Foreskin melanocyte (primary cell): ENCODE measurements at places on chromosomes 3 and 15.

DNA sequence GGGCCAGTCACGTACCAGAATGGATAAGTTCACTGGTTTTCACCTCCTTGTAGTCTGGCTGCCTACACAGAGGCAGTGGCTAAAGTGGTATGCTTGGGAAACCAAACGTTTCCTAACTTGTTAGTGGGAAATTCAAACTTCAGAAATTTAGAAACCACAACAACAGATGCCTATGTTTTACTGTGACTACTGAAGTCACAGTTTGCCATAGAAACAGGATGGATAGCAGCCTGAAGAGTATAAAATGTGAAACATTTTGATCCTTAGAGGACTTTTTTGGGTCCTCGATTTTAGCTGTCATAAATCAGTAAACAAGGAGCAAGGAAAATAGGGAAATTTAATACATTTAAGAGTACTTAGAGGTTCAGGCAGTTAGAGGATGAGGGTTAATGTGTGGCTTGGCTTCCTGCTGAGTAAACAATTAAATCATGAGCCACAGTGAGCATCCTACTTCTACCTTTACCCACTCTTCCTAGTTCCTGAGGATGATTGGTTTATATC is 48.6 kb downstream of the CMSS1 start:
- no peak for DNase-seq

GRCh38 chr3:186461141-186461540 is 83.0 kb downstream of the CRYGS start:
- peak; percentile 88 for DNase-seq

DNA sequence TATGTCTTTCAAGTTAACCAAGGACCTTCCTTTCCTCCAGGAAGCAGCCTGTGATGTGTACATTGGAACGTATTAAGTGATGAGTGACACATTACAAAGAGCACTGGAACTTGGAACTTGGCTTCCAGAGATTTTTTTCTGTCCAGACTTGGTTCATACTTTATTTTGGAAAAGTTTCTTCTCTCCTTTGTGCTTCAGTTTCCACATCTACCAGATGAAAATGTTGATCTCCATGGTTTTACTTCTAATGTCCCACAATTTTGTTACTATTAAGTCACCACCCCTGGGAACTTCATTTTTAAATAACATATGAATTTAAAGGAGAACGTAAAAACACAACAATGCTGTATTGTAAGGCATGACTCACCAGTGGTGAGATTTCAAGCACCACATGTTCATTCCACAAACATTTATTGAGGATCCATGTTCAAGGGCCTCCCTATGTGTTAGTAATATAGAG is 290.7 kb upstream of the LMCD1 start:
- DNase-seq, result peak; percentile 51

- no peak for DNase-seq
Observed at GRCh38 chr15:27214961-27215360, 244.0 kb downstream of the GABRG3 start.

GRCh38 chr3:80533553-80533952 is 765.8 kb upstream of the ROBO1 start:
- no peak for DNase-seq

DNA sequence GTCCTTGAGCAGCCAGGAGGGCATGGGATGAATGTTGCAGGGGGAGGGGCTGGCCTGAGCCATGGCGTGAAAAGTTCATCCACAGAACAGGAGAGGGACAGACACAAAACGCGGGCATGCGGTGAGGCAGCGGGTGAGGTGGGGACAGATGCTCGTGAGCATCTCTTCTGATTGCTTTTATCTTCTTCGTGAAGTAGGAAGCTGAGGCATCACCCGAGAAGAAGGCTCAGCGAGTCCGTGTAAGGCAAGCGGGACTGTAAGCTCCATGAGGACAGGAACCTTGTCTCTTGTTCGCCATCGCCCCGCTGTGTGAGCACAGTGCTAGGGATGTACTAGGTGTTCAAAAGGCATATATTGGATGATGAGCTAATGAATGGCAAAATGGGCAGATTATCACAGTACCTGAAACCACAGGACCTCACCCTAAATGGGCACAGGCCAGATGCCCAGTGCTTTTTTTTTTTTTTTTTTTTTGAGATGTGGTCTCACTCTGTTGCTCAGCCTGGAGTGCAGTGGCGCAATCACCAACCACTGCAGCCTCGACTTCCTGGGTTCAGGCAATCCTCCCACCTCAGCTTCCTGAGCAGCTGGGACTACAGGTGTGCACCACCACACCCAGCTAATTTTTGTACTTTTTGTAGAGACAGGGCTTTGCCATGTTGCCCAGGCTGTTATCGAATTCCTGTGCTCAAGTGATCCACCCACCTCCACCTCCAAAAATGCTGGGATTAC is 46.8 kb downstream of the CPN2 start:
- no peak for DNase-seq

- peak; percentile 50 for DNase-seq
Observed at GRCh38 chr15:24772686-24773373, 97.3 kb downstream of the NPAP1 start.

DNA sequence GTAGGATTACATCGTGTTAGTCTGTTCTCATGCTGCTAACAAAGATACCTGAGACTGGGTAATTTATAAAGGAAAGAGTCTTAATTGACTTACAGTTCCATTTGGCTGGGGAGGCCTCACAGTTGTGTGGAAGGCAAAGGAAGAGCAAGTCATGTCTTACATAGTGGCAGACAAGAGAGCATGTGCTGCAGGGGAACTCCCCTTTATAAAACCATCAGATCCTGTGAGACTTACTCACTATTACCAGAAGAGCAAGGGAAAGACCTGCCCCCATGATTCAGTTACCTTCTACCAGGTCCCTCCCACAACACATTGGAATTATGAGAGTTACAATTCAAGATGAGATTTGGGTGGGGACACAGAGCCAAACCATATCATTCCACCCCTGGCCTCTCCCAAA is 3.4 kb downstream of the SLC25A26 start:
- DNase-seq, result no peak

GRCh38 chr3:189171707-189172106 is at the start of gene TPRG1:
TPRG1 (plus strand) TSS chr3:189171971; CDS start chr3:189207385, 35,414 bp downstream.
- no peak for DNase-seq

DNA sequence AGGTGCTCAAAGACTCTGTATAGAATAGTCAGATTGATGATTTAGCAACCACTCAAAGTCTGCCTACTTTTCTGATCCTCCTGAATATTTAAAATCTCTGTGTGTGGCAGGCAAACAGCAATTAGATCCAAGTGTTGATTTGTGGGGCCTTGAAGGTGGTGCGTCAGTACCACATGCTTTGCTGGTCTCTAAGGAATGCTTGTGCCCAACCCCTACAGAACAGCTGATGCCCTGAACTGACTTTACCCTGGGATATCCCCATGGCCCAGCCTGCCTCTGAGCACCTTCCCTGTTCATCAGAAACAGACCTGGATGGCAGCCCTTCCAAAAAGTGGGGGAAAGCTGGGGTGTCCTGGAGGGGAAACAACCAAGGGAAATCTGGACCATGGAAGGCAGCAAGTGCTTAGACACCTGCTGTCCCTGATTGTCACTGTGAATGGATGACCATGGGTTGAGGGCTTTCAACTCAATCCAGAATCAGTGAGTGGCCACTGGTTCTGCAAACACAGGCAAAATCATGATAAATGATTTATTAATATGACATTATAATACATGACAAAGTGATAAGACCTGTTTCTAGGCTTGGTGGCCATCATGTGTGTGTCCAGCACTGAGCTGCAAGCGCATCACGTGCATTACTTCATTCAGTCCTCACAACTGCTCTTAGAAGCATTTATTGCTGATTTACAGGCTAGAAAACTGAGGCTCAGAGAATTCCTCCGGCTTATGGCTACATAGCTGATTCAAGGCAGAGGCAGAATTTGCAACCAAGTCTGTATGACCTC is 76.1 kb upstream of the TPM1 start:
- no peak for DNase-seq

GRCh38 chr3:117660941-117661817 is 951.6 kb downstream of the TUSC7 start:
- no peak for DNase-seq

GRCh38 chr3:8746780-8747345 is 13.3 kb downstream of the CAV3 start:
- no peak for DNase-seq

DNA sequence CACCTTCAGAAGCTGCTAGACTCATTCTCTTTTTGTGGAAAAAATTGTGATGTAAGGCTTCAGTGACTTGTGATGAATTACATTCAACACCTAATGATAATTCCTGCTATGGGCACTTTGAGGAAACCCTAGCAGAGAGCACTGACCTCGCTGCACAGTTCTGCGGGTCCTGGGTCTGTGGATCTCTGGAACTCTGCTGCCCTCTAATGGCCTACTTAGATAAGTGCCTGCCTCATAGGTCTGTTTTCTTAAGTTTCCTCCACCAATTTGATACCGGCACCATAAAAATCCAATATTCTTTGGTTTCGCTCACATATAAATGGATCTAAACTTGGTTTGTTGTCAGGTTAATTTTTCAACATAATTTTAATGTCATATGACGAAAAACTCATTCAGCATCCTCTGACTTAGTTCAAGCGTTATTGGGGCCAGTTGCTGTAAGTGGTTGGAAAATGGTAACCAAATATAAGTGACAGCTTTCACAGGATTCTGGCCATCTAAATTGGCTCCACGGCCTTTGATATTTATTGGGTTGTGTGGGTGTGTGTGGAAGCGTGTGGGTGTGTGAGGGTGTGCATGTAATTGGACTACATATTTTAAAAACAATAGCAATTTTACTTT is 10.4 kb downstream of the SLITRK3 start:
- peak; percentile 37 for DNase-seq

- DNase-seq, result peak; percentile 46
Observed at GRCh38 chr3:120567370-120568201, 28.6 kb upstream of the NDUFB4 start.

GRCh38 chr3:133050891-133051290 is 12.7 kb downstream of the TMEM108 start:
- DNase-seq, result no peak

- no peak for DNase-seq
Observed at GRCh38 chr3:35529337-35529736, 110.0 kb upstream of the ARPP21 start.

GRCh38 chr3:31610700-31611275 is 78.1 kb downstream of the STT3B start:
- peak; percentile 39 for DNase-seq

DNA sequence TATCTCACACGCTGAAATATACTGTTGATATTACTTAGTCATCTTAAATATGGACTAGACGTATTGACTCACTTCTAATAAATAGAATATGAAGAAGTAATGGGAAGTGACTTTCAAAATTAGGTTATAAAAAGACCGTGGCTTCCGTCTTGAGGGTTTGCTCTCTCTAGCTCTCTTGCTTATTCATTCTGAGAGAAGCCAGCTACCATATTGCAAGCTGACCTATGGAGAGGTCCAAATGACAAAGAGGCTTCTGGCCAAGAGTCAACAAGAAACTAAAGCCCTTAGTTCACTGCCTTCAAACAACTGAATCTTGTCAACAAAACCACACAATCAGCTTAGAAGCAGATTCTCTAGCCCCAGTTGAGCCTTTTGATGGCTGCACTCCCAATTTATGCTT is 46.1 kb downstream of the SLC9C1 start:
- no peak for DNase-seq

GRCh38 chr15:78453447-78453846 is 15.4 kb downstream of the IREB2 start:
- no peak for DNase-seq

DNA sequence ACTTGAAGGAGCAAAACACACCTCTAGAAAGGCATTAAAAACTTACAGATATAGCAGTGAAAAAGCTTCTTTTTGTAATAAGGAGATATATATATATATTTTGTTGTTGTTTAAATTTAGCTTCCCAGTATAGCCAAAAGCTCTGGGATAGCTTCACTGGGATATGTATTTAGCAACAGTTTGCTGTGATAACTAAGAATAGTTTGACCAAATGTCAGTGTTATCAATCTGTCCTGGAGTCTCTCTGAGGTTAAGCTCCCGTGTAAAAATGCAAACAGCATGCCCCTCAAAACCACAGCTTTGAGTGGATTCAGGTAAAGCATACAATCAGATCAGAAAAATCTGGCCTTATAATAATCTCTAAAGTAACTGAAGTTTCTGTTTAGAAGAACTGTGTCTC is 2.9 kb downstream of the CADPS start:
- no peak for DNase-seq

- DNase-seq, result no peak
Observed at GRCh38 chr3:100533176-100533575, 40.8 kb downstream of the TMEM45A start.

GRCh38 chr15:95284492-95284891 is 1046.0 kb upstream of the NR2F2 start:
- DNase-seq, result no peak

- no peak for DNase-seq
Observed at GRCh38 chr15:81421461-81421860, 47.4 kb upstream of the TMC3 start.

DNA sequence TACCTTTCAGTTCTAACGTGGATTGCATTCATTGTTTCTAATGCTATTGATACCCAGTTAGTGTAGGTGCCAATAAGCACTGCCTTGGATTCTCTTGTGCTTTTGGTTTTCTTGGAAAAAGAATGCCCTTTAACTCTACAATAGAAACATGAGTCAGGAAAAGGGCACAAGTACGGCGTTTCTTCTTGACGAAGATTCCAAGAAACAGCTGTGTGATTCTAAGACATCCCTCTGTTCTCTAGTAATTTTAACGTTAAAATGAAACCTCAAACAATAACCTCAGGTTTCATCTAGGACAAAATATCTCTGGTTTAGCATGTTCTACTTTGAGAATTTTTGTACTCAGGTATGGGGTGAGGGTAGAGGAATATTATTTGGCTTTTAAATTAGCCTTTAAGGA is 540.5 kb upstream of the ATP11B start:
- DNase-seq, result no peak

DNA sequence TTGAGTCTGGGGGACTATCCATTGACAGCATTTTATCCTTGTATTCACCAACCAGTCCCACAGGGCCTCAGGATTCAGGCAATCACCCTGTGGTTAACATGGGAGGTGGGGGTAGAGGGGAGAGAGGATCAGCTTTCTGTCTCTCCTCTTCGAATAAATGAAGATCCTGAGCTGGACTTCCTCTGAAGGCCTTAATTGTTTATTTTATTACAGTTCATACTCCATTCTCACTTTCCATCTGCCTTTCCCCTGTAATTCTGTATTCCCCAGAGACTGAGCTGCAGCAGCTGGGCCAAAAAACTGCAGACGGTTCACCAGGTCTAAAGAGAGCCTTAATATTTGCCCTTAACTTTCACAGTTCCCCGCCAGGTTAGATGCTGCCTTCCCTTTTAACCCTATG is 11.9 kb downstream of the TAGLN3 start:
- DNase-seq, result no peak

GRCh38 chr3:117036259-117036799 is 326.8 kb downstream of the TUSC7 start:
- no peak for DNase-seq

- no peak for DNase-seq
Observed at GRCh38 chr3:137987723-137988122, 22.2 kb upstream of the CLDN18 start.

DNA sequence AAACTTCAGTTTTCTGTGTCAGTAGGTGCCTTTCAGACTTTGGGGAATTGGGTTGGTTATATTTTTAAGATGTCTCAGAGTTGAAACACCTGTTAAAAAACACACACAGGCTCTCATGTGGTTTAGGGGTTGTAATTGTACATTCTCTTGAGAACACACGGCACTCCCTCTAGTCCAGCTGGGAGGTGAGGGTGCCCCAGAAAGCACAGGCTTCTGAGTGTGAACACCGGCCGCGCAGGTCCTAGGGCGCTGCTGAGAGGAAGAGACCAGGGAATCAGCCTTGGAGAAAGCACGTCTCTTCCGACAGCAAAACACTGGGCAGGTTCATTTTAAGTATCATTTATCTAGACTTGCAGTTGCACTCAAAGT is 68.0 kb upstream of the RPL35A start:
- no peak for DNase-seq
